ENCODE measurements at places on chromosomes 1 and 21. TPM values are rescaled to one million over a fixed set of nuclear protein-coding genes. Genes with fewer than 3 reads are reported as not detected.

Gene FALEC
- total RNA-seq = not detected

Gene HSPB7
- not detected for total RNA-seq

Gene FAM229A
- total RNA-seq = 0.78 TPM

Gene AADACL4
- total RNA-seq = not detected

Gene BPNT1
- 19.9 TPM for total RNA-seq

Gene ADGRL2
- 53.3 TPM for total RNA-seq

Gene TNFRSF14
- total RNA-seq = 3.3 TPM

Gene BRDT
- total RNA-seq = not detected

Data from airway epithelial cell (primary cell).